ENCODE measurements at places on chromosomes 3 and 15.

DNA sequence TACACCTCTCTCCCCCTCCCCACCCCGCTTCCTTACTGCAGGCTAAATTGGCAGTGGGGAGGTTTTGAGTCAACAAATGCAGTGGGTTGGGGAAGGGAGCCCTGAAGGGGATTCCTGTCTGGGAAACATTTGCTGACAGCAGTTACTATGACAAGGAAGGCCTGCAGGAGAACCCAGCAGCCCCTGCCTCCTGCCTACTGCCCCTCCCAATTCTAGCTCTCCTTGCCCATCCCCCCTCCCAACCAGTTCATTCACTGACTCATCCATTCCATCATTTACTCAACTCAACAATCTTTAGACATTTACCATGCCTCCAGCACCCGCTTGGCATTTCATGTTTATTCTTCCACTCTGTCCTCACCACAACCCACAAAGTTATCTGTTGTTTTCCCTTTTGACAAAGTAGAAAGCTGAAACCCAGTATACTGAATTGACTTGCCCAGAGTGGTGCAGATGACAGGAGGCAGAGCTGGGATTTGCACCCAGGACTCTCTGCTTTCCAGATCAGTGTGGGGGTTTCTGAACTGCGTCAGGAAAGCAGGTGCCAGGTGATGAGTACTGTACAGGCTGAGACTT, 75.0 kb downstream of the MAGEF1 start:
- DNase-seq = no peak

- DNase-seq = no peak
Observed at GRCh38 chr3:43742920-43743319, 52.2 kb downstream of the ABHD5 start.

- no peak for DNase-seq
Observed at GRCh38 chr3:138673641-138674530, 65.3 kb downstream of the FAIM start.

- DNase-seq = no peak
Observed at GRCh38 chr3:169189486-169189885, 474.0 kb downstream of the MECOM start.

DNA sequence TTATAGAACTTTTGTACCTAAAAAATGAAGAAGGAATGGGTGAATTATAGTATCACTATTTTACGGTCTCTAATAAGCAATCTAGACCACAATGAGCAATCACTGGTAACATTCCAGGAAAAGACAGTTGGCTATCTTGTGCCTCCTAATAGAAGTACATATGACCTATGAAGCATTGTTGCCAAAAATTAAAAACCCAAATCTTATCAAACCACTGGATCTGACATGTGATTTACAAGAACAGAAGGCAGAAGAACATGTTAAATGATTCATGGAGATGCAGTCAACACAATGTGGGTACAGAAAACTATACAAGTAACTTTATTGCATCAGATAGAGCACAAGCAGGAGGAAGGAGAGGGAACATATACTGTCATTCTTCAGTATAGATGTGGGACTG, 14.5 kb upstream of the HYKK start:
- no peak for DNase-seq

- DNase-seq = peak; percentile 49
Observed at GRCh38 chr15:80996247-80996646, 4.5 kb upstream of the TLNRD1 start.

GRCh38 chr3:17478673-17479072, 263.8 kb downstream of the TBC1D5 start:
- DNase-seq = no peak

GRCh38 chr15:63019511-63020109, 22.9 kb upstream of the TPM1 start:
- DNase-seq = no peak

DNA sequence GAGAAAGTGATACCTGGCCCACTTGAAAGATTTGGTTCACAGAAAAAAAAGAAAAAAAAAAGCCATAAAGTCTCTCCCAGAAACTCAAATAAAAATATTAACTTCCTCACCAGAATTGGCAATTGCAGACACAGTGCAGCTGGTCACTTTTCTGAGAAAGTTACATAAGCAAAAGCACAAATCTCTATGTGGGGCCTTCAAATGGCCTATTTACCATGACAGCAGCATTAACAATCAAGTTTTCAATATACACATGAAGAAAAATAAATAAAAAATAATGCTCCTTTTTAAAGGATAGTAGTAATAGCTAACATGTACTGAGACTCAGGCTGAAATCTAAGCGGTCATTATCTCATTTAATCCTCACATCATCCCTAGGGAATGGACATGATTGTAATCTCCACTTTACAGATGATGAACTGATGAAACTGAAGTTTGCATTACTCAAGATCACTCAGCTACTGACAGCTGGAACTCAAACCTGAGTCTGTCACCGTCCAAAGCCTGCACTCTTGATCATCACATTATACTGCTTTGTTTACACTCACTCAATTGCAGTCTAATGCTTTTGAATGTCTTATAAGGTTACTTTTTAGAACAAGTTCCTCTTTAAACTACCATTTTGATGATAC, 3.3 kb downstream of the NPTN start:
- no peak for DNase-seq

- peak; percentile 93 for DNase-seq
Observed at GRCh38 chr15:40569129-40569953, at the start of gene RPUSD2. Gene RPUSD2, plus strand, starts transcription at chr15:40569299. Its CDS starts 39 bp downstream, at chr15:40569338.

DNA sequence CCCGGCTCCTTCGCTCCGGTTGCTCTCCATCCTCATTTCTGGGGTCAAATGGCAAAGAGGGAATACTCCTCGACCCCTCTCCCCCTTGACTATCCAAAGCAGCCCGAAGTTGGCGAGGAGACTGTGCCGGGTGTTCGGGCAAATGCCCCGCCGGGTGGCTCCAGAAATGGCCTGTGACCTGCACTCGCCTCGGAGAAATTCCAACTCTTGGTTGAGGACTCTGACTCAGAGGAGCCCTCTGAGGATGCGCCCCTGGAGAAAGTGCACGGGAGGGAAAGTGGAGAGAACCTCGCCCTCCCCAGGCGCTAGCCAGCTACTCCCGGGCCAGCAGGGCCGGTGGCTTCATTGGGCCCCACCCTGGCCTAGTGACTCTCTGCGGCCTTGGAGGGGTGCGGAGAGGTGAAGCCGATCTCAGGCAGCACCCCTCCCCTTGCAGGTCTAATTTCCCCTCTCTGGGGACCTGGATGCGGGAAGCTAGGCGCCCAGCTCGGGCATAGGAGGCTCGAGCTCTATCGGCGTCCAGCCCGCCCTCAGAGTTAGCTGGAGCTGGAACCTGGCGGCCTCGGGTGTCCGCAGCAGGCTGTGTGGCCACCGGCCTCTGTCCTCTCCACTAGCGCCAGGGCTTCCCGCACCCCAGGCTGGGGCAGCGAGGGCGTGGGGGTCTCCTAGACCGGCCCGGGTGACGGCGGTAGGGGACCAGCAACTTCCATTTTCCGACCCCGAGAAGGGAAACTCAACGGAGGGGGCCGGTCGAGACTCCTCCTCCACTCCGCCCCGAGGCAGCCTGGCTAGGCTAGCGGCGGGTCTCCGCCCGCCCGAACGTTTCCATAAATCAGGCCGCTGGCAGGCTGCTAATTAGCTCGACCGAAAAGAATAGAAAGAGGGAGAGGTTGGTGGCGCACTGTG, 29.4 kb downstream of the NR2F2 start:
- no peak for DNase-seq

- no peak for DNase-seq
Observed at GRCh38 chr3:159839561-159840379, 148.9 kb upstream of the IL12A start.

DNA sequence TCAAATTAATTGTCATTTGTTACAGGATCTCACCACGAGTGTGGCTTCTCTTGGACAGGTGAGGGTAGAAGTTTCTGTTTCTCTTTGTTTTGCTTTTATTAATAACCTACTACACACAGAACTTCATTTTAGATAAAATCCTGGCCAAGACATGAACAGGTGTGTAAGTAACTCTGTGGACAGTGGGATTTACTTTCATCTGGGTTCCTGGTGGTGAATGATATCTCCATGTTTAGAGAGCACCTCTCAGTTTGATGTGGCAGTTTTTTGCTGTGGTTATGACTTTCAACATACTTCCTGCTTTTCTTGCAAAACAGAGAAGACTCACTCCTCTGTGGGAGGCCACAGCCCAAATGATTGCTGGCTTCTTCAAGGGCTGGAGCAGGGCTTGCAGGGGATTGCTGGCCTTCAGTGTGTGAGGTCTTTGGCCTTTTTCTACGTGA, 71.1 kb upstream of the XCR1 start:
- peak; percentile 68 for DNase-seq

GRCh38 chr15:77836121-77836692, 203.5 kb upstream of the LINGO1 start:
- DNase-seq = peak; percentile 56

DNA sequence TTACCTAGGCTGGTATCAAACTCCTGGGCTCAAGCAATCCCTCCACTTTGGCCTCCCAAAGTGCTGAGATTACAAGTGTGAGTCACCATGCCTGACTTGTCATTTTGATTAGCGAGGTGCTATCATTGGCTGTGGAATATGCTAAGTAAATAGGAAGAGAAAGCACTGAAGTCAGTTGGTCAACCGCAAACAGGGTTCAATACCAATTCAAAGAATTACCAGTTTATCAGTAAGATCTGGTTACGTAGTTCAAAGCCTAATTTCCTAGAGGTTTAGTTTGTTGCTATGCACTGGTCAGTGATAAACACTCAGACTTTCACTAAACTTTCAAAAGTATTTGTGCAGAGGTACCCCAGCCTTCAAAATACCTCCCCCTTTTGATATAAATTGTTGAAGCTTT, 29.5 kb downstream of the GLB1 start:
- no peak for DNase-seq

- peak; percentile 49 for DNase-seq
Observed at GRCh38 chr3:158106766-158107471, 699 bp upstream of the SHOX2 start.
